ENCODE measurements at places on chromosomes 6 and 20.

GRCh38 chr6:161327360-161327953 is 53.6 kb upstream of the AGPAT4 start:
- DNase-seq, result no peak

GRCh38 chr20:63342561-63343459 is 18.3 kb downstream of the CHRNA4 start:
- no peak for DNase-seq

DNA sequence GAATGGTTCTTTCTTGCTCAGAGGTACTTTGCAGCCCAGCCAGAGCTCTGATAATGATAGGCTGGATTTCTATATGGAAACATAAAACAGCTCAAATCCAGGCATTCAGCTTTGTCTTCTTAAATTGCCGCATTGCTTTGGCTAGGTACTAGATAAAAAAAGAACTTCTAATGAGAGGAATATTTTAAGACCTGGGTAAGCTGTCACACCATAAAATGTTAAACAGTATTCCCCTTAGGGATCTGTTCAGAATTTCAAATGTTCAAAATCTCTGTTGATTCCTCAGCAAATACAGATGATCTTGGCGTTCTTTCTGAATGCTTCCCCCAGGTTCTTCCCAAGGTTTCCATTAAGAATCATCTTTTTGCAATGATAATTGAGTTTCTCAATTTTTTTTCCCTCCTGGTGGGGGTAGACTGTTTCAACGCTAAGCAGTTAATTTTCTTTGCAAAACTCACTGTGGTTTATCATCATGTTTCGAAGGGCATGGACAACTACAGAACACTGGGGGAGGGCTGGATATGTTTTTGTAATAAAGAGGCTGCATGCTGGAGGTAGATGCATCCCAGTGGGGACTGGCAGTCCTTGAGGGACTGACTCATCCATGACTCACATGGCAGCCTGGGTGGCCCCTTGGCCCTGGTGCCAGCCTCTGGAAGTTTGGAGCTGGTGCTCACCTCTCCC is 31.0 kb downstream of the TIAM2 start:
- DNase-seq, result no peak

- no peak for DNase-seq
Observed at GRCh38 chr20:3846378-3846739, 275 bp upstream of the MAVS start.

GRCh38 chr6:11278207-11278559 is 45.7 kb upstream of the NEDD9 start:
- DNase-seq, result no peak

GRCh38 chr6:22756365-22756764 is 187.0 kb downstream of the HDGFL1 start:
- no peak for DNase-seq

- no peak for DNase-seq
Observed at GRCh38 chr6:22057962-22058361, 238.9 kb downstream of the PRL start.

DNA sequence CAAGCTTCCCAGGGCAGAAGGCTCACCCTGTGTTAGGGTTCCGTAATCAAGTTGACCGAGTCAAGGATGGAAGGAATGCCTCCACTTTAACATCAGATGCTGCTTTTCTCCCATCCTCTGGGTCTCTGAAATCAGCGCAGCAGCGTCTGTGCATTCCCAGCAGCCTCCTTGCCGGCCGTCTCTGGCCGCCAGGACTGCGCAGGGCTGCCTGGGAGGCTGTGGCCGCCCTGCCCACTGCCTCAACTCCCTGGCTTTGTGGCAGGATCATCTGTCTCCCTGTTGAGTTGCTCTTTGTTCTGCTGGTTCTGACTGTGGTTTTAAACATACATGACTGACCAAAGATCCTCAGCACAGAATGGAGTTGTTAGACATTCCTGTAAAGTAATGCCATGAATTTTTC is 56.5 kb downstream of the DLL1 start:
- no peak for DNase-seq

GRCh38 chr6:45483021-45483420 is 105.3 kb upstream of the SUPT3H start:
- no peak for DNase-seq

DNA sequence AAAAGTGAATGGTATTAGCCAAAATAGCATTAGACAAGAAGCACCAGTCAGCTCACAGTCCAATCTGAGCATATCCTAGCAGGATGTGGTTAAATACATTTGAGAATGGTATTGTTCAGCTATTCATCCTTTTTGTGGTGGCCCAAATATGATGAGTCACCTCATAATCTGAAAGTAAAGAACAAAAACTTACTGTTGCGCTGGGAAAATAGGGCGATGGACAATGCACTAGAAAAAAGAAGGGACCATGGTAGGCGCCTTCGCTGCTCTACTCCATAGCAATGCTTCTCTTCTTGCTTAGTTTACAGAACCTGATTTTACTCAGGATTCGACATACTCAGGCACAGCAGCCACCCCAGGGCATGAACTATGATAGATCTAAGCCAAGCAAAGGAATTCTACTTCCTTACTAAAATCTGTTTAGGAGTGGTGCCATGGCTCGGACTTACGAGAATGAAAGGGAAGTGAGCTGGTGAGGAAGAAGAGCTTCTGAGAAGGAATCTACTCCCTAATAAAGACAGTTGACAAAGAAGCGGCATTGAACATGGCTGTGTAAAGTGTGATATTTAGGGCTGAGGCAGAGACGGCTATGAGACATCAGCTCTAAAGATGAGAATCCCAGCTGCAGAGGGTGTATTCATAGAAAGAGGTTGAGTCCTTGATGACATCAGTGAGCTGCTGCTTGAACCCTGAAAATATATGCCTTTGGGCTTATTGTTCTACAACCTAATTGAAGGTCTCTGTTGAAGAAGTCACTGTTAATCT is 16.6 kb upstream of the FBXO9 start:
- peak; percentile 11 for DNase-seq

- no peak for DNase-seq
Observed at GRCh38 chr20:6515261-6515660, 252.2 kb upstream of the BMP2 start.

DNA sequence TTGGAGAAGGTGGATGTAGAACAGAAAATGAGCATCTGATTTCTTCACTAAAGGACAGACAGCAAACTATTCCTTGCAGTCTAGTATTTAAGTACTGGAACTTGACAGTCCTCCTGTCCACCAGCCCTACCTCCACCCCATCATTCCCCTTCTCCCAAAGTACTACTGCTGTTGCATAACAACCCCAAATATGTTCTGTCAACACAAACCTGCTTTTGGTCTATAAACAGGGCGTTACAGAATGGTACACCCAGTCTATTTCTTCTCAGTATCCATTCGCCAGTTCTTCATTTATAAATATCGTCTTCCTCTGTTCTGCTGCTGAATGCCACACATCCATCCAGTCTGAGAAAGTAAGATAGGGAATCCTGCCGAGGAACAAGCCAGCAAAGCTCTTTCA is 27.7 kb upstream of the SLC22A1 start:
- no peak for DNase-seq

DNA sequence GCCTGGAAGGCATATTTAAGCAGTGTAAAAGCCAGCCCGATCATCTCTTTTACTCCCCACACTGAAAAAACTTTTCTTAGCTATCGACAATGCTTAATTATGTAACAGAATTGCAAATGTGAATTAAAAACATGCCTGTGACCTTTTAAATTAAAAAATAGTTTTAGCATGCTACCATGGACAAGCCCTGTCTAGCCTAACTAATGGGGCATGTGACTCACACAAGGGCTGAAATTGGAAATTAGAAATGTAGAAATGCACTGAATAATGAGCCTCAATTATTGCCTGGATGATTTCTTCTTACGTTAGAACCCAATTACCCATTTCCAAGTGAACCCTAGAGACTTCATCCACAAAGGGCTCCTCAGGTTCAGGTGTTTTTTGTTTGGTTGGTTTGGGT is 82.7 kb downstream of the SIM1 start:
- no peak for DNase-seq

DNA sequence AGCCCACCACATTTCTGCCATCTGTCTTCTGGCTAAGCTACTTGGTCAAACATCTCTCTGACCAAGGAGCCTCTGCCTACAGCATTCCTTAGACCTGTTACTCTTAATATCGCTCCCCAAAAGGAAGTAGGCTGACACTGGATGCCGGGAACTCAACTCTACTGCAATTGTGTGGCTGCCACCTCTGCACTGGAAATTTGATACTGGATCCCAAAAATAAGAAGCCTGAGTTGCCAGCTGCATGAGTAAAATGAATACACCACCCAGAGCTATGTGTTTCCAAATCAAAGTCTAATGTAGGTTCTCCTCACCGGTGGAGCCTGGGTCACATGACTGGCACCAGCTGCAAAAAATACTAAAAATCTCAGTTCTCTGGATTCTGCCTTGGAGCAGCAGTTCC is 36.9 kb downstream of the UNC5CL start:
- DNase-seq, result no peak

DNA sequence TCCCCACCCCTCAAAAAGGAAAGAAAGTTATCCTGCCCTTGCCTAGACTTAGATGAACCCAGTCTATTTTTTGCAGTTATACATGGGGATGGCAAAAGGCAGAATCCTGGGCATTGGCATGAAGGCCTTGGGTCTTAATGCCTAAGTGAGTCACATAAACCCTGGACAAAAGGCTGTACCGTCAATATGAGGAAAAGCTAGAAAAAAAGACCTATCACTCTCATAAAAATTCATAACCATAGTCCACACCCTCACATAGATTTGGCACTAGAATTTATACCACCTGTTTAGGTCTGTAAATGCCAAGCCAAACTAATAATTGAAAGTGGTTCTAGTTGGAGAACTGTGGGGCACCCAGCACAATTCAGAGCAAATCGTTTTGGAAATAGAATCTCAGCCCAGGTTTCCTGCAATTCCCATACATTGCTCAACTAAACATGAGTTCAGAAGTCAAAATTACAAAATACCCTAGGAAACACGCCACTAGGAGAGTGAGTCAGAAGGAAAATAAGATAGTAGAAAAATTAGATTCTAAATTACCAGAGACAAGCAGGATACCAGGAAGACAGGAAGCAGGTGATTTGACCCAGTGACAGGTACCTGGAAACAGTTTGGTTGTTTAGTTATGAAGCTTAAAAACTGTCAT is 70.4 kb upstream of the FUCA2 start:
- no peak for DNase-seq

GRCh38 chr6:127288705-127289104 is 22.0 kb downstream of the RNF146 start:
- no peak for DNase-seq

DNA sequence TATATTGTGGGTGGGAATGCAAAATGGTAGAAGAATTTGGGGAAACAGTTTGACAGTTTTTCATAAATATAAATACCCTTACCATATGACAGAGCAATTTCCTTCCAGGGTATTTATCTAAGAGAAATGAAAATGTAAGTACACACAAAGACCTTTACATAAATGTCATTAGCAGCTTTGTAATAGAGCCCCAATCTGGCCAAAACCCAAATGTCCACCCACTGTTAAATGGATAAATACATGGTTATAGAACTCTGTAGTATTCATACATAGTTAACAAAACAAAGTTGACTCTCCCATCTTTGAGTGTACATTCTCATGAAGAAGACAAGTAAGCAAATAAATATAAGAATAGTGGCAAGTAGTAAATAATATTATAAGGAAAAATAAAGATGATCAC is 514.8 kb upstream of the NOX3 start:
- no peak for DNase-seq

DNA sequence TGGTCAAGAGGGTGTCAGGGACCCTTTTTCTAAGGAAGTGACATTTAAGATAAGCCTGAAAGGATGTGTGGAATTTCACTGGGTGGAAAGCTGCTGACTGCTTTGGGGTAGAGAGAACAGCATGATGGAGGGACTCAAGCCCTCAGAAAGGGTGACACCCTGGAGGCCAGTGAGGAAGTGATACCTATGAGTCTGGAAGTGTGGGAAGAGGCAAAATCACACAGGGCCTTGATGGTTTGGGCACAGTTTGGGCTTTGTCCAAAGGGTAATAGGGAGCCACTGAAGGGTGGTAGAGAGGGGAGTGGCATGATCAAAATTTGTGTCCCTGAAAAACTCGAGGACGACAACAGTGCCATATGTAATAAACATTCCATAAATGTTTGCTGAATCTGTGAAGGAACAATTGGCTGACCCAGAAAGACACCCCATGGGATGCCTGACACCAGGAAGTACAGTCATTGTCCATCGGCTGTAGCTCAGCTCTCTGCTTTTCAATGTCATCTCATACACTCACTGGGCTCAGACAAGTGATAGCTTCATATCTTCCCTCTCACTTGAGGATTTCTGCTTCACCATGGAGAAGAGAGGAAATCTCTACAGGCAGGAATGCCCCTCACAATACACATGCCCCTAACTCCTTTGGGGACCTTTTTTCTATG is 21.3 kb downstream of the CASS4 start:
- no peak for DNase-seq

- no peak for DNase-seq
Observed at GRCh38 chr6:104187616-104188015, 672.1 kb downstream of the HACE1 start.

GRCh38 chr6:170262489-170263088 is 28.3 kb downstream of the DLL1 start:
- DNase-seq, result no peak

GRCh38 chr20:2421247-2421646 is 40.5 kb downstream of the TGM6 start:
- DNase-seq, result no peak

- no peak for DNase-seq
Observed at GRCh38 chr20:44811150-44811685, 872 bp upstream of the RIMS4 start.

DNA sequence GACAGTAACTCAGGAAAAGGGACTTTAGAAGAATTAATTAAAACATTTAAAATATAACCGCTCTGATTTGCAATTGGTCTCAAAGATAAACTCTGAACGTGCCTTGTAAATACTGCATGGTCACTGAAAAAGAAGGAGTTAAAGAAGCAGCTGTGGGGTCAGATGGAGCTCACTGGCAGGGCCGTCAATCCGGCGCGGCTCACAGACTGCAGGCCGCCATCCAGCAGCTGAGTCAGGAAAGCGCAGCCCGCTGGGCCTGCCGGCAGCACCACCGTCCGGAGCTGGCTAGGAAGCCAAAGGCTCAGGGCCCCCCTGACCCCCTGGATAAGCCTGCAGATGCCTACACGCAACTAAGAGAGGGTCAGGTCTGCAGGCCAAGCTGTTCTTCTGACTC is 54.2 kb upstream of the FRMD1 start:
- DNase-seq, result no peak

DNA sequence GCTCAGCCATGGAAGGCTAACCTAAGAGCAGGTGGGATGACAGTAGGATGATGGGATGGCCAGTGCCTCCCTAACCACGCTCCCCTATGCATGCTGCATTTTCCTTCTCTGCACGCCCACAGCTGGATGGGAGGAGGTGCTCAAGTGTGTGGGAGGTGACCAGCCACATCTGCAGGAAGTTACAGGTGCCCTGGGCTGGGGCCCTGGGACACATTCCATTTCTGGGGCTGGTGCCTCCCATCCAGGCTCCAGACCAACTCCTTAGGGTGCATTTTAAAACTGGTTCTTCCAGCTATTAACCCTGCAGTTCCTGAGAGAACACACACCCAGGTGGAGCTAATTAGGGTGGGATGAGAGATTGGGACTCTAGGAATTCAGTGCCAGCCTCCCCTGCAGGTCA is 135.3 kb upstream of the ARMC2 start:
- DNase-seq, result no peak
